ENCODE measurements at places on chromosomes 13 and 19.

GRCh38 chr13:45015300-45015699, 26.0 kb downstream of the GPALPP1 start:
- DNase-seq: no peak

GRCh38 chr13:23956106-23956505, 58.8 kb upstream of the C1QTNF9B start:
- DNase-seq: no peak

DNA sequence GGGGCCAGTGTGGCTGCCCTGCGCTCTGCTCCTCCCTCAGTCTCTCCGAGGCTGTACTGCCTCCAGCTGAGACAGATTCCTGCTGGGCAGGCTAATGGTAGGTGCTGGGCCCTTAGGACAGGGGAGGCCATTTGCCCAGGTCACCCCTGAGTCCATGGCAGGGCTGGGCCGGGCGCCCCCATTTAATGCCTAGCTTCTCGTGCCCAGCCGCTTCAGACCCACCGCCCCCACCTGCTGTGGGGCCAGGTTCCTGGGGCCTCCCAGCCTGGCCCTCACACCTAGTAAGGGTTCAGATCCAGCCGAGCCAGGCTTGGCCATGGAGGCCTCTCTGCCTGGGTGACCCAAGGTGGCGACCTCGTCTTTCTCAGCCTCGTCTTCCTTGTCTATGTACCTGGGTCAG, 17.8 kb downstream of the PIAS4 start:
- DNase-seq: no peak

- no peak for DNase-seq
Observed at GRCh38 chr19:9849791-9850190, 14.7 kb downstream of the PIN1 start.
